Stomach (tissue), 19 donors: ENCODE measurements at places on chromosomes 6 and 20.

DNA sequence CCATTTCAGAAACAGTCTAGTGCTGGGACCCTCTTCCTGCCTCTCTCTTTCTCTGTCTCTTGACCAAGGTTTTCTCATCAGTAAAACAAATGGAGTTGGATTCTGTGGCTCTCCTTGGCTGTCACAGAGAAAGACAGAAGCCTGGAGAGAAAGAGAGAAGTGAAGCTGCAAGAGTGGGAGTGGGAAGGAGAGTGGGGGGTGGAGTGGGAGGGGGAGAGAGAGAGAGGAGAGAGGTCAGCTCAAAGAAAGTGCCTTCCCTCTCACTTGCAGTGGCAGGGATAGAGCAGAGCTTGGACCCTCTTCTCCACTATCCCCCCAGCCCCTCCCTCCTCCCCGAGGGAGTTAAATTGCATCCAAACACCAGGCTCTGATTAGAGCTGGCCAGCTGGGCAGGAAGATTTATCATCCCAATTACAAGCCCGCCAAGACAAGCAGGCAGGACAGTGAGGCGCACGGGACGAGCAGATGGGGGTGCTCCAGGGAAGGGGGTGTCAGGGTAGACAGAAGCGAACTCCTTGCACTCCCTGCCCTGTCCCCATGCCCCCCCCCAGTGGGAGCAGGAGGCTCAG is 74.3 kb downstream of the CD40 start:
- peak; percentile 66 for DNase-seq

DNA sequence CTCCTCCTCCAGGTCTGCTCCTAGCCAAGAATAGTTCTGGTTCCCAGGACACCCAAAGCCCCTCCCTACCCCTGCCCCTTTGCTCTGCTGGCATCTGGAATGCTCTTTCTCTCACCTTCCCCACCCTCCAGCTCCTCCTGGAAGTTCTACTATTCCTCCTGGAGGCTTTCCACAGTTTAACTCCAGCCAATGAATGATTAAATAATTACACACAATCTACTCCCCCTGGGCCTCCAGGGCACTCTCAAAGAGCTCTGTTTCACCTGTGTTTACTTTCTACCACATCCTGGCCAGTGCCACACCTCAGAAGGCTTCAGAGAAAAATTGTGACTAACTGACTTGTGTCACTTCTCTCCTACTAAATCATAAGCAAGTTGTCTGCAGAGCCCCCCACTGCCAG is 36.2 kb downstream of the GCM1 start:
- peak; percentile 86 for DNase-seq

- DNase-seq, result no peak
Observed at GRCh38 chr6:167703347-167703746, 123.4 kb upstream of the AFDN start.

DNA sequence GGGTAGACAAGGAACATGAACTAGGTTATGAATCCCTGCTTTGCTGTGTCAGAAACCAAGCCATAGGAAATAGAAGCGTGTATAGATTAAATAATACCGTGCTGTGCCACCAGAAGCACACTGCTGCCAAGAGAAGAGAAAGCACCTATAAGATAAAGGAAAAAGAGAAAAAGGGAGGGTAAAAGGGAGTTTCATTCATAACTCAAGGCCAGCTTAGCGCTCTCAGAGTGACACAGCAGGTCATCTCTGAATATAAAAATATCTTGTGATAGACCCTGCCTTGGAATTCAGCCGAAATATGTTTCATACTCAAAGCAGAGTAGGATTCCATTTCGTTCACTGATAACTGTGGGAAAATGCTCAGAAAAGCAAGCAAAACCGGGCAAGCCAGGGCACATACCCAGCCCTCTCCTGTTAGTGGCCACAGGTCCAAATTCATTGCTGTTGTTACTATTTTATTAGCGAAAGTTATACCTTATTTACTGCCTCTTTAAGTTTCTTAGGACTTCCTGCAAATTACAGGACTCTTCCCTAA is 8.7 kb downstream of the JAG1 start:
- no peak for DNase-seq

DNA sequence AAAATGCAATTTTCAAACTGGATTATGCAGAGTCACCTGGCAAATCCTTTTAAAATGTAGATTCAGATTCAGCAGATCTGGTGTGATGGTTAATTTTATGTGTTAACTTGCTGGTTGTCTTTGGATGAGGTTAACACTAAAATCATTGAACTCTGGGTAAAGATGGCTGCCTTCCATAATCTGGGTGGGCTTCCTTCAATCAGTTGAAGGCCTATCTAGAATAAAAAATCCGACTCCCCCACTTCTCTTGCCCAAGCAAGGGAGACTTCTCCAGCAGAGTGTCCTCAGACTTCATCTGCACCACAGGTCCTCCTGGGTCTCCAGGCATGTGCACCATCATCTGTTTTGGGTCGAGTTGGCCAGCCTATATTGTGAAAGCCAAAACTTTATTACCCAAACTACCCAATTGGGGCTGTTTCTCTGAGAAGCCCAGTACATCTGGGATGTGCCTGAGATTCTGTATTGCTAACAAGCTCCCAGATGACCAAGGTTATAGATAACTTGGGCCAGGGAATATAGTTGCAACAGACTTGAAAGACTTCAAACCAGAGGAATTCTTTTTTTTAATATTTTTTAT is 1.6 kb upstream of the SLC17A5 start:
- no peak for DNase-seq

GRCh38 chr6:63448229-63448628 is 124.1 kb upstream of the LOC128125822 start:
- no peak for DNase-seq

- no peak for DNase-seq
Observed at GRCh38 chr20:11794525-11794924, 123.2 kb upstream of the BTBD3 start.

GRCh38 chr6:61977947-61978346 is 308.1 kb downstream of the KHDRBS2 start:
- DNase-seq, result no peak

DNA sequence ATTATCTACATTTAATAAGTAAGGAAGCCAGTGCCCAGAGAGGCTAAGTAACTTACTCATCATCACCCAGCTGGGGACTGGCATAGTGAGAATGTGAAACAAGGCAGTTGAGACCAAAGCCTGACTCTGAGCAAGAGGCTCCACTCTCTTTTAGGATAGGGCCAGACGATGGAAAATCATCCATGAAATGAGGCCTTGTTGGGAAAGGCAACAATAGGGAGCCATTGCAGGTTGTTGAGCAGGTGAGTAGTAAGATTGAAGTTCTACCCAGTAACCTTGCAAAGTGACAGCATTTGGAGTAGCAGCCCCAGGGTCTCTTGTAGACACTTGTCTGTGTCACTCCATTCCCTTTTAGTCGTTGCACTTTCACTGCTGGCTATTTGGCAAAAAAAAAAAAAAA is 2.5 kb upstream of the CPNE5 start:
- DNase-seq, result no peak

DNA sequence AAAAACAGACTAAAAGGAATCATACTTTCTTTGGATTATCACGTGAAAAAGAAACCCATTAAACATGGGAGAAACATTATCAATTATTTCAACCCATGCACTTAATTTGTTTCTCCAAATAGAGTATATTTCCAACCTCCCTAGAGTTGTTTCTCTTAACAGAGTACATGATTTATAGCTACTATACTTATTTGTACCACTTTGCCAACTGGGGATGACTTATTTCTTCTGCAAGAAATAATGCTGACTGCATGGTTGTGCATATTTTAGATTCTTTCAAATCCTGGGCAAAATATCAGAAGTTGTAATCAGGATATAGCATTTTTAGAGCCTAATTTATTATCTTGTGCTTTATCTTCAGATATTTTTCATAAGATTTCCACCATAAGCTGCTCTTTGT is 629.1 kb upstream of the EYS start:
- no peak for DNase-seq

GRCh38 chr6:50716899-50717509 is 3.7 kb downstream of the TFAP2D start:
- no peak for DNase-seq

- DNase-seq, result no peak
Observed at GRCh38 chr6:70668499-70668812, 773 bp downstream of the SMAP1 start.

GRCh38 chr6:68633972-68634725 is 933 bp upstream of the ADGRB3 start:
- DNase-seq, result no peak

DNA sequence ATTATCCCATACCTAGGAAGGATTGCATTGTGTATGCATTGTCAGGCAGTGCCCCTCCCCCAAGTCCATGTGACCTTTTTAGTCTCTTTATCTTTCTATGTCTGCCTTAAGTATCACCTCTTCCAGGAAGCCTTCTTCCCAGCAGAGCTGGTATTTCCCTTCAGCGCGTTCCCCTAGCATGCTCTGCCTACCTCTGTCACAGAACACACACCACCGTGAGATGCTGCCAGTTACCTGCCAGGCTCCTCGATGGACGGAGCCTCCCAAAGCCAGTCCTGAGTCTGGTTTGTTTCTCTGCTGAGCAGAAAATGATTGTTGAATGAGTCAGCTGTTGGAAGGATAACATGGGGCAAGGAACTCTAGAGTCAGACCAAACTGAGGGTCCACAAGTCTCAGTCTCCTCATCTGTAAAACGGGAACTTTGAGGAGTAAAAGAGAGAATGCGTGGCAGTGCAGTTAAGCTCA is 11.3 kb upstream of the ZNF335 start:
- no peak for DNase-seq

- no peak for DNase-seq
Observed at GRCh38 chr6:157637941-157638662, 184.9 kb upstream of the SNX9 start.

DNA sequence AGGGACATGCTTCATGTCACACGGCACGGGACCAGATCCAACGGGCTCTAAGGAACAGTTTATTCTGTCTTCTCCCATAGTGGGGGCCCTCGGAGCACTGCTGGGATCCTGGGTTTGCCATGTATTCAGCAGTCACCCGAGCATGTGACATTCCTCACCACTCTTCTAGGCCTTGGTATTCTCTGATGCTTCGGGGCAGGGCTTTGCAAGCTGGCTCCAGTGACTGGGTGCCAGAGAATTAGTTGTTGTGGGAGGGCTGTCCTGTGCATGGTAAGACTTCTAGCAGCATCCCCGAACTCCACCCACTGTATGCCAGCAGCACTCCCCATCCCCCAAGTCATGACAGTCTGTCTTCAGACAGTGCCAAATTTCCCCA is 5.4 kb downstream of the CCN5 start:
- no peak for DNase-seq

DNA sequence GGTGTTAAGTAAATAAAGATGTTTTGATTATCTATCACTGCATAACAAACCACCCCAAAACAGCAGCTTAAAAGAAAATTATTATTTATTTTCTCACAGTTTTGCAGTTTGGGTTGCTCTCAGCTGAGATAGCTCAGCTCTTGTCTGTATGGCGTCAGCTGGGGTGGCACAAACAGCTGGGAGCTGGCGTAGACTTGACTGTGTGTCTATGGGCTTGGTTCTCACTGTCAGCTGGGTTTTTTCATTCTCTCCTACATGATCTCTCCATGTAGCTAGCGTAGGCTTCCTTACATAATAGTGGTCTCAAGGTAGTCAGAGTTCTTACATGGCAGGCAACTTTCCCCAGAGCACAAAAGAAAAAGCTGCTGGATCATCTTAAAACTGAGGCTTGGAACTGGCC is 6.5 kb upstream of the TMEM74B start:
- no peak for DNase-seq

- no peak for DNase-seq
Observed at GRCh38 chr6:38502423-38502822, 137.3 kb downstream of the BTBD9 start.

- DNase-seq, result no peak
Observed at GRCh38 chr20:59035381-59035780, 3.2 kb upstream of the ATP5F1E start.

GRCh38 chr20:50561379-50562078 is 51.3 kb downstream of the PTPN1 start:
- no peak for DNase-seq

DNA sequence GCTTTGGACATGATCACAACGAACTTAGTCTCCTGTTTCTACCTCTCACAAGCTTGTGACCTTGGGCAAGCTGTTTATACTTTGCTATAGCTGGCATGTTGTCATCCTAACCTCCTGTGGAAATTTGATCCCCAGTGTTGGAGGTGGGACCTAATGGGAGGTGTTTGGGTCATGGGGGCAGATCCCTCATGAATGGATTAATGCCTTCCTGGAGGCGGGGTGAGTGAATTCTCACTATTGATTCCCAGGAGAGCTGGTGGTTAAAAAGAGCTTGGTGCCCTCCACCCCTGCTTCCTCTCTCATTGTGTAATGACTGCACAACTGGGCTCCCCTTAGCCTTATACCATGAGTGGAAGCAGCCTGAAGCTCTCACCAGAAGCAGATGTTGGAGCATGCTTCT is 228.9 kb downstream of the HIVEP2 start:
- peak; percentile 28 for DNase-seq

DNA sequence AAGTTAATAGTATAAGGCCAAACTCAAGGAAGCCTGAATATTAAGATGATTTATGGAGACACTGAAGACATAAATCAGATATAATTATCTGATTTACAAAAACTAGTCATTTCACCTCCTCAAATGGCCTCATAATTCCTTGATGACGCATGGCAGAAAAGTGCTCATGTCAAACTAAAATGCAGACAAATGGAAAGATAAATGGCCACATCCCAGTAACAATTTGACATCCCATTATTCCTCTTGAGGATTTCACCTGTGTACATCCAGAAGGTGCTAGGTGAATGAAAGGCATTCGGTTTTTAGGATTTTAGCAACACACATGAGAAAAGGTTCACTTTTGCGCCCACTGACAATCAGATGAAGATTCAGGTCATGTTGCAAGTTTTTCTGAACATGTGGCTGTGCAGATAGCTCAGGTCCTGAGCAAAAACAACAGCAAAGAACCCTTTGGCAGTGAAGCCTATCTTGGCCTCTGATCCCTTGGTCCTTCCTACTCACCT is 24.2 kb downstream of the SGK1 start:
- DNase-seq, result no peak

GRCh38 chr6:9539231-9539755 is 875.6 kb downstream of the TFAP2A start:
- DNase-seq, result peak; percentile 29
